ENCODE measurements at places on chromosomes 3 and 15.

- H3K4me1 ChIP-seq = peaks cover 8% of the 10 kb centered on the region
- no peaks in the 10 kb centered on the region for H3K36me3 ChIP-seq
- H3K27ac ChIP-seq = peak overlapping the region; percentile 54
- no peak overlapping the region for H3K4me3 ChIP-seq
These were observed 9.5 kb downstream of the RPS17 start for GRCh38 chr15:82530606-82531379.

DNA sequence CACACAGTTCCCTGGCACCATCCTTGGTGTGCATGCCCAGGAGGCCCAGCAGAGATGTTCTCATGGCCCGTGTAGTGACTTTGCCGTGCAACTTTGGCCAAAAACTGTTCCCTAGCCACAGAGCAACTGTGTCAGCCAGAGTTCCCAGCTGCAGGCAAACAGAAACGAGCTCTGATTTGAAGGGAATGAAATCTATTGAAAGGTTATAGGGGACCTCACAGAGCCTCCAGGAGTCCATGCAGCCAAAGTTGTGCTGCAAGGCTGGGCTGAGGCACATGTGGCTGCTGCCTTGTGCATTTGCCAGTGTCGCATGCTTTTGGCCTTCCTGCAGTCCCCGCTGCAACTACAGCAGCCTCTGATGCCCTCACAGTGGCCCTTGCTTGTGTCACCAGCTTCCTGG is 70.5 kb downstream of the PLXNA1 start:
- no peak overlapping the region for H3K27ac ChIP-seq
- no peak overlapping the region for H3K4me3 ChIP-seq
- H3K36me3 ChIP-seq = no peaks in the 10 kb centered on the region
- H3K27me3 ChIP-seq = no peaks in the 10 kb centered on the region
- no peak for DNase-seq

DNA sequence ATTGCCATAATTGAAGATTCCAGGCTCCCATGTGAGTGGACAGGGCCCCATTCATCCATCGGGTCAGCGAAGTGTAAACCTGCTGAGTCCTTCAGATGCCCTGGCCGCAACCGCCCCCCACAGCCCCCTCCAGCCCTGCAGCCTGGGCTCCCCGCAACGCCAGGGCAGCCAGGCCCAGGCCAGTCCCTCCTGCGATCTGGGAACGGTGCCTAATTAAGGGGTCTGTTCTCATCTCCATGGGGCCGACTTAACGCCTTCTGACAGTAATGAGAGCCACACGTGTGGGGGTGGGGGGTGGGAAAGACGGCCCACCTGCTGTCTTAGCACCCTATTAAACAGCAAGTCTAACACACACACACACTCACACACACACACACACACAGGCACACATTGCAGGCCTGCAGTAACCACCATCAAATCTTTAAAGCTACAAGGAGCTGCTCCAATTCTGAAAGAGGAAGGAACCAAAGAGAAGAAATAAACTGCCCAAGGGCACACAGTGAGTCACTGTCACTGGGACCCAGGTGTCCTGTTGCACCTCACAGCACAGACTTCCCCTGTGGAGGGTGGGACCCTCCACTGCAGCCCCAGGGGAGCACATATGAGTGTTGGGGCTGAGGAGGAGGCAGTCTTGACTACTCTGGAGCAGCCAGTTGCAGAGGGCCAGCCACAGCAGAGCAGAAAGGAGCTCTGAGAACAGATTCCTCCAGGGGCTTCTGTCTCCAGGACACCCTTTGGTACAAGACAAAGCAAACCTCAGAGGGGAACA is 31.8 kb upstream of the HES1 start:
- peaks cover 4% of the 10 kb centered on the region for H3K4me1 ChIP-seq
- H3K4me3 ChIP-seq = no peak overlapping the region
- peaks cover 81% of the 10 kb centered on the region for H3K27me3 ChIP-seq
- no peak for DNase-seq
- H3K27ac ChIP-seq = no peak overlapping the region
- no peaks in the 10 kb centered on the region for H3K36me3 ChIP-seq

DNA sequence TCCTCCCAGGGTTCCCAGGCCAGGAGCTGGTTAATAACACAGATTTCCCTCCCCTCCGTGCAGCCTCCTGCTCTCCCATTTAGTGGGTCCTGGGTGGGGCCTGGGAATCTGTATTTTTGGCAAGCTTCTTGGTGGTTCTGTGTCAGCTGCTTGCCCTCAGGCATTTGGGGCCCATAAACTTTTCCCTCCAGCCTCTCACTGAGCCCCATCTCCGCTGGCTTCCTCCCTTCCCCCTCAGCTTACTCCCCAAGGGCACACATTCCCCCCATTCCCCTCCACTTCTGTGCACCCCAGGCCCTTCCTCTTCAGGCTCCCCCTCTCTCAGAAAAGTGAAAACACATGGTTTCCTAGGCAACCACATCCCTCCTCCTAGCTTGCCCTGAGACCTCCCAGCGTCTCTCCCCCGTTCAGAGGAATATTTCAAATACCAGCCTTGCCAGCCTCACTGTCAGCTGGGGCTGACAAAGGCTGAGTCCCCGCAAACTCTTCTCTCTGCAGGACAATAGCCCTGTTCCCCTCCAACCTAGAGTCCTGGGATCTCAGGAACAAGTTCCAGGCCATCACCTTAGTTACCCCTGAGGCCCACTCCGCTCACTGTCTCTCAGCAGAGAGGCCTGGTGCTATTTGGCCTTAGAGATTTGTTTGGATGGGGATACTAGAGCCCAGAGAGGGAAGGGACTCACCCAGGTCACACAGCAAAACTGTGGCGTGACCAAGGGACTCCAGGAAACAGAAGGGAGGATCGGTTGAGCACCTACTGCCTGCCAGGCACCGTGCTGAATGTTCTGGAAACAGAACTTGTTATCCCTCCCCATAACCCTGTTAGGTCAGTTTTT is 44.6 kb upstream of the SMAD6 start:
- peak overlapping the region; percentile 38 for H3K27ac ChIP-seq
- H3K36me3 ChIP-seq = no peaks in the 10 kb centered on the region
- H3K27me3 ChIP-seq = no peaks in the 10 kb centered on the region
- H3K4me3 ChIP-seq = no peak overlapping the region
- DNase-seq = no peak

- H3K27ac ChIP-seq = peak overlapping the region; percentile 99
- peak overlapping the region; percentile 66 for H3K4me3 ChIP-seq
- no peaks in the 10 kb centered on the region for H3K27me3 ChIP-seq
- no peak for DNase-seq
These were observed 15.5 kb upstream of the CHD2 start for GRCh38 chr15:92884436-92885223.

DNA sequence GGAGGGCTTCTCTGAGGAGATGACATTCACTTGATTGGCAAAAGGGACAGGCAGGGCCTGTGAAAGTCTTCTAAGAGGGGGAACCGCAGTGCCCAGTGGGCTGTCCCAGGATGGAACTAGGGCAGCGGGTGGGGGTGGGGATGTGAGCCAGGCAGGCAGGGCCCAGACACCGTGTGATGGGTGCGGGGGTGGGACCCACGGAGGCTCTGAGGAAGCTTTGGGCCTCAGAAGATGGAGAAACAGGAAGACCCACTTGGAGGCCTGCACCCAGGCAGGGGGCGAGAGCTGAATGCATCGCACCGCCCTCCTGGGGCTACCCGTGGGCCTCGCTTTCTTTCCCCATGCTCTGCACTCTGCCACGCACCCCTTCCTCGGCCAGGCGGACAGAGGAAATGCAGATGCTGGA is 32.9 kb upstream of the ACAD9 start:
- peaks cover 15% of the 10 kb centered on the region for H3K4me1 ChIP-seq
- H3K27ac ChIP-seq = peak overlapping the region; percentile 67
- H3K27me3 ChIP-seq = no peaks in the 10 kb centered on the region
- H3K36me3 ChIP-seq = no peaks in the 10 kb centered on the region

- H3K36me3 ChIP-seq = no peaks in the 10 kb centered on the region
- no peak overlapping the region for H3K4me3 ChIP-seq
- H3K27me3 ChIP-seq = no peaks in the 10 kb centered on the region
These were observed 65.4 kb downstream of the AQP9 start for GRCh38 chr15:58203537-58203936.

GRCh38 chr15:25691544-25692430 is 171.3 kb downstream of the ATP10A start:
- no peaks in the 10 kb centered on the region for H3K27me3 ChIP-seq
- no peak overlapping the region for H3K27ac ChIP-seq
- H3K4me3 ChIP-seq = no peak overlapping the region
- H3K36me3 ChIP-seq = no peaks in the 10 kb centered on the region
- no peaks in the 10 kb centered on the region for H3K4me1 ChIP-seq

DNA sequence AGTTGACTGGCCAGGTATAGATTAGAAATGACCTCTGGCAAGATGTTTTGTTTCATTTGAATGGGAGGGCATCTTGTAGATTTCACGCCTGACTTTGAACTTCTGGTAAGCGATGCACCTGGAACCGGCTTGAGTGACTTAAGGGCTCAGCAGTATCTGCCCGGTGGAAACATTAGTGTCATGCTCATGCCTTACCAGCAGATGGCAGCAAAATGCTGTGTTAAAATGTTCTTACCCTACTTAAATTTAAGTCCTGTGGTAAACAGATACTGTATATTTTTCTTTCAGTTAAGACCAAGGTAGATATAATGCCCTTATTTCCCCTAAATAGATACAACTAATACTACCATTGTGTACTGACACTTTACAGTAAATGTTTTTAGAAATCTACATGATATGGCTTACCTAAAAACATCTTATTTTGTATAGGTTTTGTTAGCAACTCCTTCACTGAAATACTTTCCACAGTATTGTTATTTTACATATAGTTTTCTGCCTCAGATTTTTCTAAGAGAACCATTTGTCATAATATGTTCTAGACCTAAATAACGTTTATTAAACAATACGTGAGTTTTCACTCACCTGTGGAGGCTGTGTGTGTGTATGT is 25.5 kb downstream of the ASB7 start:
- no peak overlapping the region for H3K4me3 ChIP-seq
- DNase-seq = no peak
- no peak overlapping the region for H3K27ac ChIP-seq
- H3K4me1 ChIP-seq = no peaks in the 10 kb centered on the region

- DNase-seq = no peak
- H3K4me1 ChIP-seq = peaks cover 9% of the 10 kb centered on the region
- no peaks in the 10 kb centered on the region for H3K36me3 ChIP-seq
- H3K27ac ChIP-seq = no peak overlapping the region
These were observed 70.7 kb downstream of the TLE3 start for GRCh38 chr15:70026991-70027390.

DNA sequence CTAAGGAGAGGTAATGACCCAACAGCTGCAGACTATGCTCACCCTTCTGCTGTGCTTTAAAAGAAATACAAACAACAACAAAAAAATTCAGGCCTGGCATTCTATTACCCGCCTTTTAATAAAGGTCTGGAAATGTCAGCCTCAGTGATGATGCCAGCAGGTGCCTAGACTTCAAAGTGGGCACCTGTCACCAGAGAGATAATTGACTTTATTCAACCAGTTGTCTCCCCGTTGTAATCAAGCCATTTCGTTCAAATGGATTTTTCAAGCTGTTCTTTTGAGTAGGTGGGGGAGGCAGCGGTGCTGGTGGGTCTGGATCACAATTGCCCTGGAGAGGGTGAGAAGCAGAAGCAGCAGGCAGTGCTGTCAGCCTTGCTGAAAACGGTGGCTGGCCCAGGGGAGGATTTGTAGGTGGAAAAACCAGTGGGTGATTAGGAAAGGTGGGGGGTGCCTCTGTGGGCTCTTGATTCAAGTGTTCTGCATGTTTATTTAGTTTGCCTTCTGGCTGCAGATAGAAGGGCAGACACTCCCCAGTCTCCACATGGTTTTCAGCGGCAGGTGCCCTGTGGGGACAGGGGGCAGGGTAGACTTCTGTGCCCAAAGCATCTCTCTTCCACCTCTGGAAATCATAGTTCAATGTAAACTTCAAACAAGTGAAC is 300.2 kb upstream of the SLCO3A1 start:
- H3K4me3 ChIP-seq = no peak overlapping the region
- H3K36me3 ChIP-seq = no peaks in the 10 kb centered on the region
- peaks cover 13% of the 10 kb centered on the region for H3K4me1 ChIP-seq
- H3K27ac ChIP-seq = no peak overlapping the region
- H3K27me3 ChIP-seq = no peaks in the 10 kb centered on the region

GRCh38 chr3:23646184-23646920 is 159.4 kb upstream of the UBE2E1 start:
- peaks cover 10% of the 10 kb centered on the region for H3K4me1 ChIP-seq
- H3K27me3 ChIP-seq = no peaks in the 10 kb centered on the region

DNA sequence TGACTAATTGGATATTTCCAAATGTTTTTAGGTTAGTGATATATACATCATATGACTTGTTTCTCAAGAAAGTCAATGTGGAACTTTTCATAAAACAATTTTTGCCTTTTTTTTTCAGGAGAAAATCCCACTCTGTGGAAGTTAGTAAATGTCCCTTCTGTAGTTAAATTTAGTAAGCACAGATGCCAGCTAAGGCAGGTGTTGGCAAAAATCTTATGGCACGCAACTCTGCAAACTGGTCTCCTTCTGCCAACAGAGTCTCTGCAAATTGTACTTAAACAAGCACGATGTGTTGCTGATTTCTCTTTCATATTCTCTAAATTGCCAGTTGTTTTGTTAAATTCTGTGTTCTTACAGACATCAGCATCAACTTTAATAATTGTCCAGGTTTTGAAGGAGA is 233.8 kb downstream of the IL5RA start:
- H3K27me3 ChIP-seq = no peaks in the 10 kb centered on the region
- H3K4me1 ChIP-seq = no peaks in the 10 kb centered on the region
- H3K36me3 ChIP-seq = no peaks in the 10 kb centered on the region
- no peak for DNase-seq
- no peak overlapping the region for H3K4me3 ChIP-seq

GRCh38 chr3:101913168-101913567 is 63.9 kb downstream of the NFKBIZ start:
- H3K27ac ChIP-seq = no peak overlapping the region
- H3K27me3 ChIP-seq = no peaks in the 10 kb centered on the region
- H3K4me1 ChIP-seq = no peaks in the 10 kb centered on the region
- no peak overlapping the region for H3K4me3 ChIP-seq
- no peak for DNase-seq
- no peaks in the 10 kb centered on the region for H3K36me3 ChIP-seq

- H3K4me3 ChIP-seq = no peak overlapping the region
- peaks cover 98% of the 10 kb centered on the region for H3K4me1 ChIP-seq
- no peaks in the 10 kb centered on the region for H3K27me3 ChIP-seq
- H3K36me3 ChIP-seq = no peaks in the 10 kb centered on the region
- DNase-seq = no peak
- peak overlapping the region; percentile 47 for H3K27ac ChIP-seq
These were observed 23.6 kb downstream of the MBNL1 start for GRCh38 chr3:152292366-152292765.

DNA sequence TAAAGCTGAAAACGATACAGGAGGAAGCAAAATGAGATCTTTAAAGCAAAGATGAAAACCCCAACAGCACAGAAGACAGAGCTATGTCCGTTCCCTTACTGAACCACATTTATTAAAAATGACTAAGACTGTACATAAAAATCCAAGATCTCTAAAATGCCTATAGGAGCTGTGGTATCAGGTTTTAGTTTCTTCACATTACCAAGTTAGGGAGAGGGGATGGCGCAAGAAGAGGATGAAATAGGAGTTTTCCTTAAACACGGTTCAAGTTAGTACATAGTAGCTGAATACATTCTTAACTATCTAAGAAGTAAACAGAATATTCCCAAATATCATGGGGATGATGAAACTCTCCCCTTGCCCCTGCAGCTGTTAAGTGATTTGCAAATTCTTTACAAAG is 6.3 kb downstream of the EOMES start:
- H3K36me3 ChIP-seq = no peaks in the 10 kb centered on the region
- H3K27me3 ChIP-seq = peaks cover 90% of the 10 kb centered on the region
- no peak overlapping the region for H3K4me3 ChIP-seq
- H3K27ac ChIP-seq = no peak overlapping the region
- DNase-seq = no peak

GRCh38 chr15:41492597-41493204 is 973 bp upstream of the ITPKA start:
- H3K27ac ChIP-seq = no peak overlapping the region
- H3K4me3 ChIP-seq = peak overlapping the region; percentile 74
- DNase-seq = no peak
- H3K27me3 ChIP-seq = peaks cover 67% of the 10 kb centered on the region
- H3K36me3 ChIP-seq = no peaks in the 10 kb centered on the region

- no peak for DNase-seq
- H3K27ac ChIP-seq = no peak overlapping the region
- no peaks in the 10 kb centered on the region for H3K36me3 ChIP-seq
These were observed 106.5 kb upstream of the P2RY1 start for GRCh38 chr3:152728231-152728980.
